Kidney capillary endothelial cell (primary cell): ENCODE measurements at places on chromosomes 2 and 18.

- DNase-seq, result peak; percentile 85
These were observed 24.8 kb downstream of the DYNC1I2 start for GRCh38 chr2:171712051-171712450.

GRCh38 chr18:11025671-11026070 lies 123.7 kb downstream of the PIEZO2 start:
- DNase-seq, result peak; percentile 73

DNA sequence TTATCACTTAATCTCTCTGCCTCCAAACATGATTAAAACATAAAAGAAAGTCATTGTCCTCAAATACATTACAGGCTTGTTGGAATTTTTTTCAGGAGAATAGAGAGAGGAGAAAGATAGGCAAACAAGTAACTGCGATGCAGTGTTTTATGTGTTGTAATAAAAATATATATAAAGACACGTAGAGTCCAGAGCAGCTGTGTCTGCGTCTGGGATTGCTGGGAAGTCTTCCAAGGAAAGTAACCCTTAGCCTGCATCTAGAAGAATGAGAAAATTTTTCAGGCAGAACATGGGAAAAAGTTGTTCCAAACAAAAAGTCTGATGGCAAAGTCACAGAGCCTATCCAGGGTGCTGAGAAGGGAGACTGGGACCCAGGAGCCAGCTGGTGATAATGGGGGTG lies 91.8 kb upstream of the ST6GAL2 start:
- no peak for DNase-seq

GRCh38 chr2:217452928-217453327 lies 549.9 kb downstream of the TNS1 start:
- no peak for DNase-seq

GRCh38 chr2:235660484-235661082 lies 166.7 kb downstream of the AGAP1 start:
- DNase-seq, result no peak

DNA sequence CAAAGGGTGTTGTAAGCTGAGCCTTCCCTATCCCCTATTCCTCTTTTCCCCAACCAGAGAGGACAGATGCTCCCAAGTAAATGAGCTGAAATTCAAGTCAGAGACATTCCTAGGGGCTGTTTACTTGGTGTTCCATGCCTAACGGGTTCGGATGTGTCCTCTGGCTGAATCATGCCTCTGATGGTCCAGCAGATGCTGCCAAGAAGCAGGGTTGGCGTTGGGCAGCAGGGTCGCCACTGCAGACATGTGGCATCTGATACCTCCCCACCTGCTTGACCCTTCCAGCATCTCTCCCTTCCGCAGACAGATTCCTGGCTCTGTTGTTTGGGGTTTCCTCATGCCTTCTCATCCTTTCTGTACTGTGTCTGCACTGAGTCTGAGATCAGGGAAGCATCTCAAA lies 108.3 kb downstream of the HNRNPLL start:
- DNase-seq, result no peak

GRCh38 chr18:11147962-11148679 lies 1.2 kb downstream of the PIEZO2 start:
- DNase-seq, result peak; percentile 44
